ENCODE measurements at places on chromosomes 5 and 9. TPM values are rescaled to one million over a fixed set of nuclear protein-coding genes. Genes with fewer than 3 reads are reported as not detected.

DNA sequence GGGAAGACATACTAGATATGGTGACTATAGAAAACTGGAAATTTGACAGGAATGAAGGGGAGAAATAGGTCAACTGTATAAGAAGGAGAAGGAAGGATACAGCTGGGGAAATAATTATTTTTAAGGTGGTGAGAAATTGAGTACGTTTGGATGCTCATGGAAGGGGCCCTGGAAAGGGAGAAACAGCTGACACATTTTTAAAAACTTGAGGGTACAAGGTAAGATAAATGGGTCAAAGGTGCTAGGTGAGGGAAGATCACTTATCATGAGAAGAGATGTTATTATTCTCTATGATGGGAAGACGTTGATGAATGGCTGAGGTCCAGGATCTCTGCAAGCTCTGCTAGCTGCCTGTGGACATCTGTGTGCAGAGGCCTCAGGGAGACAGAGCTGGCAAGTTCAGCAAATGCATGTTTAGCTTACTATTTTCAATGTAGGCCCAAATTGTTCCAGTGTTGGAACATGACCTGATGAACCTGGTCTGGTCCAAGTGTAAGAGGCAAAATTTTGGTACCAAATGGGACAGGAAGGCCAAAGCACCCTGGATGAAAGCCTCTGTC is 181.7 kb downstream of the MTRR start:
- no peak for DNase-seq
- H3K27ac ChIP-seq, result no peak overlapping the region
- no peaks in the 10 kb centered on the region for H3K36me3 ChIP-seq

DNA sequence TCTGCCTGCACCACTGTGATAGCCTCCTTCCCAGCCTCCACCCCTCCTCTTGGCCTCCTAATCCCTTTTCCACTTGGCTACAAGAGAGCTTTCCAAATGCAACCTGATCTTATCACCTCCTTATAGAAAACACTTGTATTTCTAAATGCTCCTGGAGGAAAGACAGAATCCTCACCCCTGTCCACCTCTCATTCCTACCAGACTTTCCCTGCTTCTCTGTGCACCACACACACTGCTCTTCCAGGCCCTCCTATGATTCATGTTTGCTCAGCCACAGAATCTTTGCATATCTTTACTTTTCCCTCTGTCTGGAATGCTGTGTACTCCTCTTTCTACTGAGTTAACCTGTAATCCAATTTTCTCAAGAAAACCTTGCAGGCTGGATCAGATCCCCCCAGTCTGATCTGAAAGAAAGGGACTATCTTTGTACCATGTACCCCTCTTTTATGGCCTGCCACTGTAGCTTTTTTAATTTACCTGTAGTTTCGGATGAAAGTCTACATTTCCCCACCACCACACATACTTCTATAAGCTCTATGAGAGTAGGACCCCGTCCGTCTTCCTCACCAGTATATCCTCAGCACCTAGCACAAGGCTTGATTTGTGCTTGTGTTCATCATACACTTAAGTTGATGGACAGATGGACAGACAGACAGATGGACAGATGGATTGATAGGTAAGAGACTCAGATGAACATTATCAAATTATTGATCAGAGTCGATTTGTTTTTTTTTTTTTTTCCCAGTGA is 95.3 kb downstream of the GALNT10 start:
- no peak overlapping the region for H3K27ac ChIP-seq
- no peak for DNase-seq
- no peaks in the 10 kb centered on the region for H3K4me1 ChIP-seq
- H3K27me3 ChIP-seq, result no peaks in the 10 kb centered on the region

The LCN15 gene
- not detected for total RNA-seq

DNA sequence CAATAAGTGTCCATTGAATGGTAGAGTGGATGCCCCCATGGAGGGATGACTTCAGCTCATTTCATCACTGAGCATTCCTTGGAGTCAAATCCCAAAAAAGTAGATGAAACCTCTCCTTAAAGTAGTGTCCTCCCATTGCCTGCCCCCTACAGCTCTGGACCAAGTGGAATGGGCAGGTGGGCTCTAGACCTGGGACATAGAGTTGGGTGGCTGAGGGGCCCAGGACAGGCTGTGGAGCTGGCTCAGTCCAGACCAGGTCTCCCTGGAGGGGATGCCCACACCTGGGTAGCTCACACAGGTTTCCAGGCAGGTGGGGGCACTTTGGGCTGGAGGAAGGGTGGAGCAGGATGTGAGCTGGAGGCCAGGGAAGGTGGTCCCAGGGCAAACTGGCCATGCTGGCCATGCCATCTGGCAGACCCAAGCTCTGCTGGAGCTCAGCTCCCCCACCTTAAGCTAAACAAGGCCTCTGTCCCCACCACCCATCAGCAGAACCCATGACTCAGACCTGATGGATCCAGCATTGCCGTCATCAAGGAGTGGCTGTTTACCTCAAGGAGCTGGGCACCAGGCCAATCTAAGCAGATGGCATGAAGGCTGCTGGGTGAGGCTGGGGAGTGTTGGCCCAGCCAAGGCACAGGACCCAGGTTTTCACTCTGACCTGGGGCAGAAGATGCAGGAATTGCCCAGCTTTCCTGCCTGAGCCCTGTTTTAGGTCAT is 6.2 kb upstream of the SPINK4 start:
- no peak overlapping the region for H3K27ac ChIP-seq
- no peak overlapping the region for H3K4me3 ChIP-seq
- H3K36me3 ChIP-seq, result no peaks in the 10 kb centered on the region
- no peaks in the 10 kb centered on the region for H3K4me1 ChIP-seq

DNA sequence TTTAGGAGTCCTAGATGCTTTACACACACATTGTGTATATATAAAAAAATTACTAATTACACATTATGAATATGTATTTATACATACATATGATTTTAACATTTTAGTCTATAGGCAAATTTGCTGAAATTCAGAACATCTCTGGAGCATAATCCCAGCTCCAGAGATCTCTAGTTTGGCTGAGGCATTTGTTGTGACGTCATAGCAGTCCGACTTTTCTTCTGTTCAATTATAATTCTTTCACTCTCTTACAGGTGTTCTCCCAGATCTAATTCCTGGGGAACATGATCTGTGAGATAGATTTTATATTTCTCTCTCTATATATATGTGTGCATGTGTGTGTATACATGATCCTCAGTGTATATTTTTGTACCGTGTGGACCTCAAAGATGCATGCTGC is 1876.2 kb downstream of the EFNA5 start:
- H3K4me1 ChIP-seq, result no peaks in the 10 kb centered on the region
- no peaks in the 10 kb centered on the region for H3K27me3 ChIP-seq
- H3K27ac ChIP-seq, result no peak overlapping the region
- H3K36me3 ChIP-seq, result no peaks in the 10 kb centered on the region
- no peak overlapping the region for H3K4me3 ChIP-seq
- DNase-seq, result no peak

- no peak for DNase-seq
- no peak overlapping the region for H3K27ac ChIP-seq
- no peaks in the 10 kb centered on the region for H3K36me3 ChIP-seq
- H3K27me3 ChIP-seq, result peaks cover 3% of the 10 kb centered on the region
- H3K4me1 ChIP-seq, result no peaks in the 10 kb centered on the region
- H3K4me3 ChIP-seq, result no peak overlapping the region
Measured at GRCh38 chr5:171703146-171703545, 82.5 kb upstream of the SMIM23 start.

- no peaks in the 10 kb centered on the region for H3K27me3 ChIP-seq
- H3K4me1 ChIP-seq, result peaks cover 6% of the 10 kb centered on the region
- no peak overlapping the region for H3K4me3 ChIP-seq
Measured at GRCh38 chr5:40547557-40547956, 132.2 kb upstream of the PTGER4 start.

GRCh38 chr9:120438111-120438510 is 141.9 kb downstream of the CDK5RAP2 start:
- no peaks in the 10 kb centered on the region for H3K4me1 ChIP-seq
- no peak for DNase-seq
- H3K27me3 ChIP-seq, result no peaks in the 10 kb centered on the region
- peaks cover 15% of the 10 kb centered on the region for H3K36me3 ChIP-seq
- H3K4me3 ChIP-seq, result no peak overlapping the region

DNA sequence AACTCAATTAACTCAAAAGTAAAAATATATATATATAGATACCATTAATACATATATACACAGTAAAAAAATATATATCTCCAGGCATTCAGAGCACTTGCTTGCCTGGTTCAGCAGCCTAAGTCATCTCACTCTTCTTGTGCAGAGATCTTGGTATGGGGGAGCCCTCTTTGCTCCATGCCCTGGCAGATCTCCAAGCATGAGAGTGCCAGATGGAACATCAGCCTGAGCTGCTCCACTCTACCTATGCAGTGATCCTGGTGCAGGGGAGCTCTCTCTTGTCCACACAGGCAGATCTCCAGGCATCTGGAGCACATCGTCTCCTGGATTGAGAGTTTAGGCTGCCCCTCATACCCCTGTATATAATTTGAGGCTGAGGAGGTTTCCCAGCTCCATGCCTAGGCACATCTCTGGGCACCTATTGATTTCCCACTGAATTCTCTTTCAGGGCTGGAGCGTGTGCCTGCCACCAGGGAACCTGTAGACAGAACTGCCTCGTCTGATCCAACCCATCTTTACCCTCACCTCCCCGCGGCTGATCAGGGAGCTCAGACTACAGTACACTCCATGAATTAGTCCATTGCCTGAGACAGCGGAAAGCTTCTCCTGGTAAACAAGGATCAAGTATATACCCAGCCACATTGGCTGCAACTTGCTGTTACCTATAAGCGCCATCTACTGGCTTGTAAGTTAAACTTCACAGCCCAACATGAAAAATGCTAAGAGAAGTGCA is 342.4 kb upstream of the GRIA1 start:
- no peaks in the 10 kb centered on the region for H3K36me3 ChIP-seq
- H3K4me1 ChIP-seq, result no peaks in the 10 kb centered on the region

The IL4 gene
- not detected for total RNA-seq

GRCh38 chr5:36403632-36404311 is 102.1 kb upstream of the RANBP3L start:
- DNase-seq, result no peak
- H3K27ac ChIP-seq, result peak overlapping the region; percentile 78
- no peaks in the 10 kb centered on the region for H3K36me3 ChIP-seq
- peaks cover 9% of the 10 kb centered on the region for H3K4me1 ChIP-seq

- H3K4me1 ChIP-seq, result peaks cover 2% of the 10 kb centered on the region
- no peaks in the 10 kb centered on the region for H3K36me3 ChIP-seq
- DNase-seq, result no peak
- no peak overlapping the region for H3K27ac ChIP-seq
Measured at GRCh38 chr9:107650321-107650720, 160.8 kb upstream of the KLF4 start.

- H3K4me3 ChIP-seq, result no peak overlapping the region
- no peaks in the 10 kb centered on the region for H3K27me3 ChIP-seq
- no peaks in the 10 kb centered on the region for H3K36me3 ChIP-seq
- DNase-seq, result no peak
Measured at GRCh38 chr5:169964246-169964645, 16.0 kb downstream of the INSYN2B start.

DNA sequence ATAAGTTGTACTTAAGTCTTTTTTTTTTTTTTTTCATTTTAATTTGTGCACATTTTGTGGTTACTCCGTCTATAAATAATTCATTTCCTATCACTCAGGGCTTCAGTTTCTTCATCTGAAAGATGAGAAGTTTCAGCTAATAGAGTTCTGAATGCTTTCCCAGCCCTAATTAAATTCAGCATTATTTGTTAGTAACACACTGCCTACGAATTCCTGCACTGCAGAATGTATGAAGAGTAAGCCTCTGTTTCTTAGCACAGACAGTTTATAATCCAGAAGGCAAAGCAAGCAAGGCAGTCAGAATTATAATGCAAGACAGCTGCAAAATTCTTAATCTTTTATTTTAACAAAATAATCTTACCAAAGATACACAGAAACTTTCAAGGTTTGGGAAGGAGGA is 138.0 kb upstream of the GHR start:
- no peak overlapping the region for H3K27ac ChIP-seq
- no peak for DNase-seq
- H3K27me3 ChIP-seq, result no peaks in the 10 kb centered on the region
- no peaks in the 10 kb centered on the region for H3K36me3 ChIP-seq
- H3K4me3 ChIP-seq, result no peak overlapping the region

DNA sequence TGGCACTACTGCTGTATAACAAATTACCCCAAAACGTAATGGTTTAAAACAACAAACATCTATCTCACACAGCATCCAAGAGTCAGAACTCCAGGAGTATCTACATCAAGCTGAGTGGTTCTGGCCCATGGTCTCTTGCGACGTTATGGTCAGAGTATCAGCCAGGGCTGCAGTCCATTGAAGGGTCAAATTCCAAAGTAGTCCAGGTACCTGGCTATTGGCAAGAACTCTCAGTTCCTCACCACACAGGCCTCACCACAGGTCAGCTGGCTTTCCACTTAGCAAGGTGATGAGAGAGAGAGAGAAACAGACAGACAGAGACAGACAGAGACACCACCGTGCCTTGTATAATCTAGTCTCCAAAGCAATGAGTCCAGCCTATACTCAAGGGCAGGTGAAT is 22.6 kb downstream of the EPB41L4A start:
- H3K4me1 ChIP-seq, result no peaks in the 10 kb centered on the region
- H3K27ac ChIP-seq, result no peak overlapping the region
- no peak overlapping the region for H3K4me3 ChIP-seq
- DNase-seq, result no peak
- H3K27me3 ChIP-seq, result no peaks in the 10 kb centered on the region

- H3K27ac ChIP-seq, result no peak overlapping the region
- no peaks in the 10 kb centered on the region for H3K36me3 ChIP-seq
- no peak for DNase-seq
- H3K4me1 ChIP-seq, result no peaks in the 10 kb centered on the region
- no peak overlapping the region for H3K4me3 ChIP-seq
Measured at GRCh38 chr5:174356536-174356935, 311.0 kb downstream of the NSG2 start.

The GRXCR2 gene
- not detected for total RNA-seq

DNA sequence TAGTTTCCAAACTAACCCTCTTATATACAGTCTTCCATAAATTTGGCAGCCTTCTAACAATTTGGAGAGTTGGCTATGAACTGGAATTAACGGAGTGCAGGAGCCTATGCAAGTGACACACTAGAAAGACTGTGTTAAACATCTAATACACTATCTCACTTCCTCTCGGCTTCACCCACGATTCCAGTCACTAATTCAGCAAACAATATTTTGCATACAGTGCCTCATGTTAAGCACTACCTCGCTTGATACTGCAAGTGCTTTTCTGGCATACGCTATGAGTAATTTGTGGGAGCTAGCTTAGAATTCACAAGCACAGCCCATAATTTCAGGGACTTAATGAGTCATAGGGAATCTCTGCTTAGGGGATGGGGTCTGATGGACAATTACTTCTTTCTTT is 102.5 kb downstream of the ST8SIA4 start:
- no peak overlapping the region for H3K4me3 ChIP-seq
- H3K4me1 ChIP-seq, result no peaks in the 10 kb centered on the region
- H3K27ac ChIP-seq, result no peak overlapping the region
- no peak for DNase-seq
- H3K36me3 ChIP-seq, result no peaks in the 10 kb centered on the region

- H3K36me3 ChIP-seq, result no peaks in the 10 kb centered on the region
- no peak overlapping the region for H3K27ac ChIP-seq
- H3K27me3 ChIP-seq, result no peaks in the 10 kb centered on the region
- DNase-seq, result no peak
Measured at GRCh38 chr5:1975406-1975715, 92.6 kb upstream of the IRX4 start.

GRCh38 chr9:71271602-71272001 is 150.2 kb upstream of the TRPM3 start:
- no peaks in the 10 kb centered on the region for H3K36me3 ChIP-seq
- no peak for DNase-seq
- H3K4me3 ChIP-seq, result no peak overlapping the region
- no peak overlapping the region for H3K27ac ChIP-seq
- no peaks in the 10 kb centered on the region for H3K4me1 ChIP-seq

The WNT8A gene
- total RNA-seq, result not detected

GRCh38 chr5:141186897-141187512 is at the start of gene PCDHB9:
TSS of gene PCDHB9 (plus strand) at chr5:141187161. CDS start at chr5:141187319, 158 bp downstream.
- H3K4me1 ChIP-seq, result no peaks in the 10 kb centered on the region
- no peak within 1 kb of the TSS for H3K27ac ChIP-seq
- DNase-seq, result no peak
- H3K27me3 ChIP-seq, result no peaks in the 10 kb centered on the region

All from liver (tissue), 10 donors.